Activated CD8-positive, alpha-beta memory T cell treated with anti-CD3 and anti-CD28 coated beads, Interleukin-2, amount 50 U/mL, for 4 hours (primary cell): ENCODE measurements at places on chromosomes 6 and 20.

DNA sequence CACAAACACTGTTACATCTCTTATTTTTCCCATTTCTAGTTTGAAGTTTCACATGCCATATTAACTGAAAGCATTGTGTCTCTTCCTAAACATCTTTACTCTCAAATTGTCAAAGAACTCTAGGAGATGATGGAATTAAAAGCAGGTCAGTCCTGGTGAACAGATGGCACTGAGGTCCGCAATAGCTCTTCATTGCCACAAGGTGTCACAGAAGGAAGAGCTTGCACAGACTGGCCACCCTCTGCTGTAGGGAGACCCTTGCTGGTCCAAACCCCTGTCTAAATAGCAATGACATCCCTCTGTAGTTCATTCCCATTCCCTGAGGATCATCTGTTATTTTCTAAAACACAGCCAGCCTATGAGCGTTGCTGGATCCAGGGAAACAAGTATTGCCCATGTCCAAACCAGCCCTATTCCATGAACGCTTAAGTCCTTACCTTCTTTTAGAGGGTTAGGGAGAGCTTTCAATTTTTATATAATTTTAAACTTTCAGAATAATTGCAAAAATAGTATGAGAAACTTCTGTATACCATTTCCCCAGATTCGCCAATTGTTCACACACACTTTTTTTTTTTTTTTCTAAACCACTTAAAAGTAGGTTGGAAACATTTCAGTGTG, 10.1 kb upstream of the HDAC2 start:
- no peak for DNase-seq

GRCh38 chr6:12698298-12698697, 18.3 kb upstream of the PHACTR1 start:
- no peak for DNase-seq

GRCh38 chr6:834190-834589, 141.3 kb upstream of the EXOC2 start:
- no peak for DNase-seq

DNA sequence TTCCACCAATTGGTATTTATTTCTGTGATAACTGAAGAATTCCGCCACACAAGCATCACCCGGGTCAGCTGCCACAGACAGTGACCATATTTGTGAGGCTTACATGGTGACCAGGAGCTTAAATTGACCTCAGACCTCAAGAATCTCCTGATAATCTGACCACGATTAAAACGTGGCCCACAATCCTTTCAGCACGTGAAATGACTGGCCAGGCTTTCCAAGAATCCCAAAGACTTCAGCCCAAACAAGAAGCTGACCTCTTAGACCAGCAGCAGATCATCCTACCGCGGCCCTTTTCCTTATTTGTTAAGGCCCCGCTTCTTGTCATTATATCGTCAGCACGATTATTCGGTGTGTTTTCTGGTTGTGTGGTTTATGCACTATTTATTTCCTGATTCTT, 45.6 kb upstream of the CD93 start:
- DNase-seq, result no peak

DNA sequence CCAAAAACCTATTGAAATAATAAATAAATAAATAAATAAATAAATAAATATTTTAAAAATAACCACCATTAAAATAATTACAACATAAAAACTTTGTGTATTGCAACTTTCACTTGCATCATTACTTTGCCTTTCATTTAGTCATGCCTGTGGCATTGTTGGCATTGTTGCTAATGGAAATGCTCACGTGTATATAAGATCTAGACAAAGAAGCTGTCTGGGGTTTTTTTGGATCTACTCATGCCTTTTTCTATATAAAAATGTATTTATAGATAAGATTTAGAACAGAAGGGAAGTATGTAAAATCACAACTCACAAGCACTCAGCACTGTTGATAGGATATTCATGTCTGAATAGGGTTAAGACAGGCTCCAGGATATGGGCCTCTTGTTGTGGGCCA, 27.9 kb downstream of the GFRA4 start:
- DNase-seq, result no peak

- DNase-seq, result no peak
Measured at GRCh38 chr6:15423286-15423993, 177.6 kb downstream of the JARID2 start.

- DNase-seq, result no peak
Measured at GRCh38 chr6:161922631-161923119, 648.8 kb upstream of the AGPAT4 start.

- DNase-seq, result no peak
Measured at GRCh38 chr6:43992126-43992663, 135.1 kb downstream of the MRPL14 start.

- no peak for DNase-seq
Measured at GRCh38 chr6:38375341-38375740, 264.4 kb downstream of the BTBD9 start.

DNA sequence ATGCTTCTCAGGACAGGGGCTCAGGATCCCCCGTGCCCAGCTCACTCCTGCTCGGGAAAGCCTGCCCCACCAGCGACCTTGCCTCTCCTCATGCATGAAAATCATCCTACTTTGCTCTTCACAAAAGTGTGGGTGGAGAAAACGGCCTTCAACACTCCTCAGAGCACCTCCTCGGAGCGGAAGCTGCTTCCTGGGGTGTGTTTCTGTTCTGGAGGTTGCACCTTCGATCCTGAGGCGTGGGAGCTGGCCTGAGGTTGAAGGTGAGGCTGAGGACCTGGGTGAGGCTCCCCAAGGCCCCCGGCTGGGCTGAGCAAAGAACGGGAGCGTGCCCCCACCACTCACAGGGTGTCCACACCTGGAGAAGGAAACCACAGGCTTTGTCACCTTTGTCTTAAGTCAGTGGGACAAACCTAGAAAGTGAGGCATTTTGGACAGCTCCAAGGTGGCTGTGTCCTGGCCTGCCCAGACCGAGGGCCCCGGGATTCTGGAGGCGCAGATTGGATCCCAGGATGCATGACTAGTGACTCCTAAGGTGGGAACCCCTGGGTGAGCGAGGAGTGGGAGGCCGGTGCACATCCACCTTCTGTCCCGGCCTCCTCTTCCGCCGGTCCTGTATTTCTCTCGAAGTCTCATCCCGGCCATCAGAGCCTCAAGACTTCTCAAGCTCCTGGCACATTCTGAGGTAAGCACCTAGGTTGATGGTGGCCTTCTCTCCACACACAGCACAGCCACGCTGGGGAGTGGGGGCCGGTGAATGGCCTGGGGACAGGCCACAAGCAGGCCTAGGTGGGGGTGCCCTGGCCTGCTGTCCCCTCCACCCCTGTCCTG, 104.7 kb downstream of the TMEM242 start:
- no peak for DNase-seq

GRCh38 chr6:64439274-64439673, 803.7 kb downstream of the PHF3 start:
- no peak for DNase-seq

DNA sequence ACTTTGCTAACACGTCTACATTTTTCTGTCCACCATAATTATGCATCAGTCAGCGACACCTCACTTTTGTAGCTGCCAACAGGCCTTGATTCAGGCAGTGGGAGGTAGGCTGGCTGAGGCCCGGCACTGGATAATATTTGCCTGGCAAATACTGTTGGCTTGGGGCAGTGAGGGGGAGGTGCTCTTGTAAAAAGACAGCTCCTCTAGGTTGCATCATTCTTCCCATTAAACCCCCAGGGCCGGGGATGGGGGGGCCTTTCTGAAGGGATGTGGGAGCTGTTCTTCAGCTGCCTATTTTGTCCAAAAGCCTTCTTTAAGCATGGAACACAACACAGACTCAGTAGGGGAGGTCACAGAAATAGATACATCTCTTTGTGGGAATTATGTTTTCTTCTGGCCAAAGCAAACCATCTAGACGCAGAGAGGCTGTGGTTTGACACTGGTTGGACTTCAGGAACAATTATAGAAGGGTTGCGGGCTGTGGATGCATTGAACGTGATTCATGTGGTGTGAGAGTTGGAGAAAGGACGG, 338.3 kb upstream of the NT5E start:
- no peak for DNase-seq

- no peak for DNase-seq
Measured at GRCh38 chr6:73325656-73326055, 28.4 kb downstream of the DPPA5 start.

- no peak for DNase-seq
Measured at GRCh38 chr6:35363293-35363750, 21.0 kb downstream of the PPARD start.

- DNase-seq, result no peak
Measured at GRCh38 chr6:157741948-157742556, 81.0 kb upstream of the SNX9 start.

- no peak for DNase-seq
Measured at GRCh38 chr6:116866281-116866871, 10.7 kb upstream of the RFX6 start.

GRCh38 chr6:98146656-98147055, 687.7 kb upstream of the POU3F2 start:
- DNase-seq, result no peak

DNA sequence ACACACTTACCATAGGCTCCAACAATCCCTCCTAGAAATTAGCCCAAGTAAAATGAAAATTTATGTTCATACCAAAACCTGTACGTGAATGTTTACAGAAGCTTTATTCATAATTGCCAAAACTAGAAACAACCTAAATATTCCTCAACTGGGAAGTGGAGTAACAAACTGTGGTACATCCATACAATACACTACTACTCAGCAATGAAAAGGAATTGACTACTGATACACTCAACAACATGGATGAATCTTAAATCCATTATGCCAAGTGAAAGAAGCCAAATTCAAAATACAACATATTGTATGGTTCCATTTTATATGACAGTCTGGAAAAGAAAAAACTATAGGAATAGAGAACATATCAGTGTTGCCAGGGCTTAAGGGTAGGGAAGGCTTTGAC, 19.7 kb upstream of the MMP24 start:
- DNase-seq, result no peak

GRCh38 chr6:116971959-116972358, 94.9 kb downstream of the RFX6 start:
- no peak for DNase-seq

GRCh38 chr6:29946223-29947076, 4.1 kb downstream of the HLA-A start:
- no peak for DNase-seq

DNA sequence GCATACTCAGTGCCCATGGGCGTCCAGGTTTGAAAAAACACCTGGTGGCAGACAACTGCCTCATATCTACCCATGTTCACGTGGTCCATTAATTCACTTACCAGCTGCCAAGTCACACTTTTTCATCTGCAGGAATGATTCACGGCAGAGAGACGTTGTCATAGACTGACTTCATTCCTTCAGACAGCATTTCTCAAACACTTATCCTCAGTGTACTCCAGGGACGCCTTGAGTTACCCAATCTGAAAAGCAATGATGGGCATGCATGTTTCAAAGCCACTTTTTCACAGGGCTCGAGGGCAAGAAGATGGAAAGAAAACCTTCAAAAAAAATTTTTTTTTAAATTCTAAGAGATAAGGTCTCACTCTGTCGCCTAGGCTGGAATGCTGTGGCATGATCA, 6.0 kb downstream of the MMP24OS start:
- DNase-seq, result no peak

- no peak for DNase-seq
Measured at GRCh38 chr6:101445527-101445926, 52.0 kb downstream of the GRIK2 start.

GRCh38 chr20:22905658-22906057, 129.5 kb upstream of the SSTR4 start:
- no peak for DNase-seq

- peak; percentile 27 for DNase-seq
Measured at GRCh38 chr6:151325075-151326050, 66.0 kb downstream of the ZBTB2 start.

DNA sequence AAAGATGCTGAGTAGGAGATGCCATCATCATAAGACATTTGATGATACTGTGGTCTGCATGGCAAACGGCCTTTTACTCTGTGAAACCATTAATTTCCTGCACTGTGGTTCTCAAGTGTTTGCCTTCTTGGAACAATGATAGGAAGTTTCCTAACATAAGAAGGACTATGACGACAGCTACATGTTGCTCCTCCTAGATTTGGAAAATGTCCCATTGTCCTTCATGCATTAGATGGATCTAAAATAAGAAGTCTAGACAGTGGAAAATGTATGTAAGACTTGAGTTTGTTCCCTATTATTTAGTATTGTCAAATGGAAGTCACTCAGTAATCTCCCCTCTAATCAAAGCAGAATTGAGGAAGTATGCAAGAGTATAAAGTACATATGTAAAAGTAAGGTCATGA, 98.5 kb upstream of the TMEM170B start:
- DNase-seq, result no peak

DNA sequence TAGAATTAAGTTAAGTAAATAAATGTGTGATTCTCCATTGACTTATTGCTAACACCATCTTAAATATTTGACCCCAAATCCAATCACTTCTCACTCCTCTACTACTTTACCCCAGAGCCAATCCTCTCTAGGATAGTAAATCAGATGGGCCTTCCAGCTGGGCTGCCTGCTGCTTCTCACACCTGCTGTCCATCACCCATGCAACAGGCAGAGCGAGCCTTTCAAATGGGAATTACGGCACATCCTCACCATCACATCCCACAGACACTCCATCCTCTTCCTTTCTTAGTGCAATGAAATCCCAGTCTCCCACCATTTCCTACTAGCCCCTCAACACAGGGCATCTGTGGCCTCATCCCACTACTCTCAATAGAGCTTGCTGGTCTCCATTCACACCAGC, 34.0 kb downstream of the HLA-F start:
- DNase-seq, result no peak

DNA sequence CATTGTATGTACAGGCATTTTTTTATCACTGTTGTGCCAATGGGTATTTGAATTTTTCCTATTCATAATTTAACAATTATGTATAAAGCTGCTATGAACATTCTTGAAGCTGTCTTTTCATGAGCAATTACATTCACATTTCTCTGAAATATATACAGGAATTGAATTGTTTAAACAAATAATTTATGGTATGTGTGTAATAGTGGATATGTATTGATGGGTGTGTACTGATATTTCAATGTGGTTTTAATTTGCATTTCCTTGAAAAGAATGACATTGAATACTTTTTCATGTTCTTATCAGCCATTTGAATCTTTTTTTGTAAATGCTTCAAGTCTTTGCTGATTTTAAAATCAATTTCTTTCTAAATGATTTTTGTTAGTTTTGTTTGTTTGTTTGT, 629.4 kb upstream of the FLRT3 start:
- DNase-seq, result no peak

DNA sequence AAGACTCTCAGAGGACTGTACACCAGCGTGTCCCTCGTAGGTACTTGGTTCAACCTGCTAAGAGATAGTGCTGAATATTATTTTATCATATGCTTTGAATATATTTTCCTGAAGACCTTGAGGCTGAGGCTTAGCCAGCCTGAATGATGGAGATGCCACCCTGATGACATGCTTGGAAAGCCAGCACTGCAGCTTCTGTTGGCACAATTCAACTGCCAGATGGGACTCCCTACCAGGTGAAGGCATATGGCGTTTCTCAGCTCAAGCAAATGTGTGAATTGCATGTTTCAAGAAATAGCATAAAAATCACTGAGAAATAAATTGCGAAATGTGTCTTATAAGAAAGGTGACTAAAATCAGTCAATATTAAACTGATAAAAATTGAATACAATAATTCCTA, 228.1 kb upstream of the CST7 start:
- no peak for DNase-seq
